ENCODE measurements at places on chromosomes 5 and 9.

GRCh38 chr5:86332851-86333250 lies 284.9 kb upstream of the COX7C start:
- no peak for DNase-seq

GRCh38 chr9:137189297-137190295 lies 1.1 kb downstream of the SSNA1 start:
- DNase-seq = peak; percentile 15

- peak; percentile 97 for DNase-seq
These were observed 35.5 kb downstream of the OLFML2A start for GRCh38 chr9:124812441-124812876.

- DNase-seq = peak; percentile 59
These were observed 1.4 kb downstream of the DAB2 start for GRCh38 chr5:39423331-39423751.

DNA sequence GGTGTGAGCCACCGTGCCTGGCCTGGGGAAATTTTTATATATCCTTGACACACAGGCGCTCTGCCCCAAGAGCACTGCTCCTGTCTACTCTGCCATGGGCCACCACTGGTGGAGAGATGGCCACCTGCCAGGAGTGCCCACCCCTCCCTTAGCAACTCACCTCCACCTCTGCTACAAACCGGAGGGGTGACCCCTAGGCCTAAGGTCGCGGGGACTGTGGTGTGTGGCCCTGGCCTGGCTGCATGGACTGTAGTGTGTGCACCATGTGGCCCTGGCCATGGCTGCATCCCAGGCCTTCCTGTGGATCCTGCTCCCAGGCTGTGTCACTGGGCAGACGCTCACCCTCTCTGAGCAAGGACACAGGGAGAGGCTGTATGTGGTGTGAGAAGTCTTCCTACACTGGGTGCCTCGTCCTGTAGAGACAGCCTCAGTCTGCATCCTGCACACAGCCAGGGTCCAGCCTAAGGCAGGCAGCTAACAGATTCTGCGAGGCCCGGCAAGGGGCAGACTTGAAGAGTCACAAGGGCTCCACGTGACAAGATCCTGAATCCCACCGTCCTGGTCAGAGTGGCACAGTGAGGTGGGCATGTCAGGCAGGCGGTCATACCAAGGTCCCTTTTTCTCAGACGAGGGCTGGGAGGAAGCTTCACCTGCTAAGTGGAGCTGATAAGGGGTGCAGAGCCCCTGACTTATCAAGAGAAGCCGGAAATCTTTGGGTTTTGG lies 10.3 kb downstream of the NINJ1 start:
- DNase-seq = no peak

DNA sequence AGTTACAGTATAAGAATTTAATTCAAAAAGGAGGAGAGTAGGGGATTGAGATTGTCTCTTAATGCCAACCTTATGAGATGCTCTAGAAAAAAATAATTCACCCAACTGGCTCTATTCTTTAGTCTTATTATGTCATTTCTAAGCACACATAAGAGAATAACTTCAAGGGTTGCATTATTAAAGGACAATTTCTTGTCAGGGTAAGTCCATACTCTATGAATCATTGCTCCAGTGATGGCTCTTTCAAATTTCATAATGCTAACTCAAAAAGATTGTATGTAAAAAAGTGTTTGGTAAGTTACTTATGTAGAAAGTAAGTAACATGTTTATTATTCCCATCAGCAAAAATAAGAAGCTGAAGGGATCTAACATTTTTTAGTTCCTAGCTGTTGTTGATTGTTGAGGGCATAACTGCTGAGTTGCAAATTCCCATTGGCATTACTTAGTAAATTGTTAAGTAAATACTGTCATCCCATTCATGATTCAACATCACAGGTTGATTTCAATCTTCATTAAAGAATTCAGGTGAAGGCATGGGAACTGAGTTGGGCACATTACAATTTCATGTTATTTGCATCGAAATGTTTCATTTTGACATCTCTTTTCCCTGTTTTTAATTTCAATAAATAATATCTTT lies 28.6 kb downstream of the ALDH1A1 start:
- DNase-seq = no peak

DNA sequence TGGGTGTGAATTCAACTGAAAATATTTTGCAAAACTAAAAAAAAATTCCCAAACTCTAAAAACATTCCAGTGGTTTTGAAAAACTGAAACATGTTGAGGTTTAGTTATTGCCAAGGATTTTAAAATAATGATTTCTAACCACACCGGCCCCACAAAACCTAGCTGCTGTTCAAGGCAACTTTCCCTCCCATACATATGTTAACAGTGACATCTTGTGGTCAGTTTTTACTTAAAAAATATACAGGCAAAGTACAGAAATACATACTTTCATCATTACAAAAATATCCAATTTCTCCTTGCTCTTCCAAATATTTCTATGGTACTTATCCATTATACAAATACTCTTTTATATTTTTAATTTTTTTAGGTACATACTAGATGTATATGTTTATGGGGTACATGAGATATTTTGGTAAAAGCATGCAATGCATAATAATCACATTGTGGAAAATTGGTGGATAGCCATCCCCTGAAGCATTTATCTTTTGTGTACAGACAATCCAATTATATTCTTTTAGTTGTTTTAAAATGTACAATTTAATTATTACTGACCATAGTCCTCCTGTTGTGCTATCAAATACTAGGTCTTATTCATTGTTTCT lies 34.4 kb upstream of the MRPS30 start:
- peak; percentile 76 for DNase-seq

- DNase-seq = no peak
These were observed 115.2 kb downstream of the ADAMTS2 start for GRCh38 chr5:179230061-179230461.

GRCh38 chr5:41815663-41816229 lies 54.5 kb downstream of the OXCT1 start:
- no peak for DNase-seq

GRCh38 chr5:668283-668995 lies 24.7 kb downstream of the TPPP start:
- no peak for DNase-seq

DNA sequence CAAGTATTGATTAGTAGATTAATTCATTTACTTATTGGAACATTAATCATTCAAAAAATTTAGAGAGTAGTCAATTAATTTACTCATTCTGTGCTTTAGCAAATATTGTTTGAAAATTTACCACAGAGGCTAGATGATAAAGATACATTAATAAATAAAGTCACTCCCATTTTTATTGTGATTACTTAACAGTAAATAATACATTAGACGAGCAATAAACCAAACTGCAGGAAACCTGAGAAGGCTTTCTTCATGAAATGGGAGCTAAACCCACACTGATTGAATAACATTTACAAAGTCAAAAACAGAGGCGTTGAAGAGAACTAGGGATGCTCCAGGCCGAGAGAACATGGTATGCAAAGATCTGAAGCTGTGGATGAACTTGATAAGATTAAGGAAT lies 38.8 kb upstream of the PRDM9 start:
- DNase-seq = no peak

- DNase-seq = no peak
These were observed 11.2 kb upstream of the PDCD1LG2 start for GRCh38 chr9:5499157-5499556.

GRCh38 chr9:122347348-122348287 lies 23.2 kb upstream of the PTGS1 start:
- DNase-seq = peak; percentile 67

- DNase-seq = no peak
These were observed 84.8 kb downstream of the SLC25A46 start for GRCh38 chr5:110823571-110823970.

DNA sequence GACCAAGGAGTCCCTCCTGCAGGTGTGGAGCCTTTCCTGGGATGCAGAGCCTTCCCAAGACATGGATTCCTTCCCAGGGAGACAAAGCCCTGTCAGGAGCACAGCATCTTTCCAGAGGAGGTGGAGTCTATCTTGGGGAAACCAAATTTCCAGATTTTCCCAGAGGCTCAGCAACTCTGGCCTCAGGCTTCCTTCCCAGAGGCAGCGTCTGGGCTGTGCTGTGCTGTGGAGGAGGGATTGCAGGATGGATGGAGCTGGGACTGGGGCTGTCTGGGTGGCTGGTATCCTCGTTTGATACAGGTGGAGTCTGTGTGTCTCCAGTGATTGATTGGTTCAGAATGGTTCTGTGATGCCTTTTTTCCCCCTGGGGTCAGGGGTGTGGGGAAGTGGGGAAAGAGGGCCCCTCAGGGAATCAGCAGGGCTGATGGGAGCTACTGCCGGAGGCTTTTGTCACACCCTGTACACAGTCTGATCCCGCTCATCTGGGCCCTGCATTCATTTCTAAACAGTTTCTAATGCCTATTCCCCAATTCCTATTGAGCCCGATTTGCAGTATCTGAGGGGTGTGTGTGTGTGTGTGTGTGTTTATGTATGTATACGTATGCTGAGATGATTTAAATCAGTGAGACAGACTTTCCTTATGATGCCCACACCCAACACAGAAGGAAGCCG lies 16.0 kb downstream of the OR13J1 start:
- no peak for DNase-seq

- no peak for DNase-seq
These were observed 378.8 kb upstream of the TUSC1 start for GRCh38 chr9:26057050-26057449.

DNA sequence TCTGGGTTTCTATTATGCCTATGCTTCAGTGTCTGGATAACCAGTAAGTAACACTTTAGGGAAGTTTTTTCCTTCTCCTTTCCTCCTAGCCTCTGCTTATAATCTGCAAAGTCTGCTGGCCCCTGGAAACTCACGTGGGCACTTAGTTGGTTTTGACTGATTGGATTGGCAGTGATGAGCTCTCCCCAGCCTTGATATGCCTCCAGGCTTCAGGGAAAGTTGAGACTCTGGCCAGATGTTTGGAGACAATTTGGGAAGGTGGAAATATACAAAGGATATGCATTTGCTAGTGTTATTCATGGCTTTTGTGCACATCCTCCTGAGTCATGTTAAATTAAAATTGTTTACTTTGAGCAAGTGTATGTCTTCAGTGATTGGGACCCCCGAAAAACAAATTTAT lies 160.2 kb upstream of the IL12B start:
- no peak for DNase-seq

DNA sequence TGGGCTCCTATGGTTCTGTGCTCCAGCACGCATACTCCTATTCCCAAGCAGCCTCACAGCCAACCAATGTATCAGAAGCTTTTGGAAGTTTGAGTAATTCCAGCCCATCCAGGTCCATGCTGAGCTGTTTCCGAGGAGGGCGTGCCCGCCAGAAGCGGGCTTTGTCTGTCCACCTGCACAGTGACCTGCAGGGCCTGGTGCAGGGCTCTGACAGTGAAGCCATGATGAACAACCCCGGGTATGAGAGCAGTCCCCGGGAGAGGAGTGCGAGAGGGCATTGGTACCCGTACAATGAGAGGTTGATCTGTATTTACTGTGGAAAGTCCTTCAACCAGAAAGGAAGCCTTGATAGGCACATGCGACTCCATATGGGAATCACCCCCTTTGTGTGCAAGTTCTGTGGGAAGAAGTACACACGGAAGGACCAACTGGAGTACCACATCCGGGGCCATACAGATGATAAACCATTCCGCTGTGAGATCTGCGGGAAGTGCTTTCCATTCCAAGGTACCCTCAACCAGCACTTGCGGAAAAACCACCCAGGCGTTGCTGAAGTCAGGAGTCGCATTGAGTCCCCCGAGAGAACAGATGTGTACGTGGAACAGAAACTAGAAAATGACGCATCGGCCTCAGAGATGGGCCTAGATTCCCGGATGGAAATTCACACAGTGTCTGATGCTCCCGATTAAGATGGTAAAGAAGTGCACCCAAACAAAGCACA lies 19.9 kb downstream of the ZBTB34 start:
- DNase-seq = no peak

GRCh38 chr9:136541709-136542108 lies 4.1 kb downstream of the NOTCH1 start:
- no peak for DNase-seq

- DNase-seq = no peak
These were observed 34.1 kb downstream of the CFAP77 start for GRCh38 chr9:132443951-132444607.

- DNase-seq = no peak
These were observed 886 bp downstream of the SLC4A9 start for GRCh38 chr5:140360681-140361479.

GRCh38 chr9:78273761-78274160 lies 23.2 kb upstream of the PSAT1 start:
- peak; percentile 26 for DNase-seq

GRCh38 chr9:109245310-109245897 lies 75.5 kb downstream of the EPB41L4B start:
- no peak for DNase-seq

GRCh38 chr5:90783460-90784333 lies 225.1 kb downstream of the ADGRV1 start:
- DNase-seq = peak; percentile 64

DNA sequence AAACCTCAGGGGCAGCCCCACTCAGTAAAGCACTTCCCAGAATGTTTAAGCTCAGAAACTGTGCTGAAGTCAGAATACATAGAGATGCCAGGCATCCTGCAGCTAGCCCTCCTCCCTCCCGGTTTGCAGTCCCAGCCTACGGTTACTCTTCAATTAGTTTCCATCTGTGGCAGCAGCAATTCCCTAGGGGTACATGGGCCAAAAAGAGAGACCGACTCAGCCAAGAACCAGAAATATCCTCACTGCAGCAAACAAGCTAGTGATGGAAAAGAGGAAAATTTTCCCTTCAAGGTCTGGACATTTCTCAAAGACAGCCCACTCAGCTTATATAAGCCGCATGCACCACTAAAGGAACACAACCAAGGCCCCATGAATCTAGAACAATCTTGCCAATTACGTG lies 89.1 kb upstream of the PPP2R2B start:
- no peak for DNase-seq

GRCh38 chr5:68317646-68318045 lies 102.1 kb downstream of the PIK3R1 start:
- no peak for DNase-seq

DNA sequence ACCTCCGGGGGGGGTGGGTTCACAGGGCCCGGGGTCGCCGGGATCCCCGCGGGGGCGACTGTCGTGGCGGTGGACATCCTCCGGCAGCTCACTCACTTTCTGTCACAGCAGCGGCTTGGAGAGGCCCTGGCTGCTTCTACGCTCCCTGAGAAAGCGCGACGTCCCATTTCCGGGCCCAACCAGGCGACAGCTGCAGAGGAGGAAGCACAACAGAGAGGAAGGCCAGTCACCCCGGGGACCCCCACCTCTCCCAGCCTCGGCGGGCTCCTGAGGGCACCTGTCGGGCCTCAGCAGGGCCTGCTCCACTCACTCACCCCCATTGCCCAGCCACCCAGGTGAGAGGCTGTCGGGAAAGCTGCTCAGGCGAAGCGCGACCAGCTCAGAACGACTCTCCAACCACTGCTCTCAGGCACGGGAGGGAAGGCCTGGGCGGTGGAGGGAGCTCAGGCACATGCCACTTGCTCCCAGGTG lies 14.4 kb downstream of the BRD3 start:
- DNase-seq = no peak

Measured in GM23248 (cell line).